ENCODE measurements at places on chromosomes 3 and 15.

DNA sequence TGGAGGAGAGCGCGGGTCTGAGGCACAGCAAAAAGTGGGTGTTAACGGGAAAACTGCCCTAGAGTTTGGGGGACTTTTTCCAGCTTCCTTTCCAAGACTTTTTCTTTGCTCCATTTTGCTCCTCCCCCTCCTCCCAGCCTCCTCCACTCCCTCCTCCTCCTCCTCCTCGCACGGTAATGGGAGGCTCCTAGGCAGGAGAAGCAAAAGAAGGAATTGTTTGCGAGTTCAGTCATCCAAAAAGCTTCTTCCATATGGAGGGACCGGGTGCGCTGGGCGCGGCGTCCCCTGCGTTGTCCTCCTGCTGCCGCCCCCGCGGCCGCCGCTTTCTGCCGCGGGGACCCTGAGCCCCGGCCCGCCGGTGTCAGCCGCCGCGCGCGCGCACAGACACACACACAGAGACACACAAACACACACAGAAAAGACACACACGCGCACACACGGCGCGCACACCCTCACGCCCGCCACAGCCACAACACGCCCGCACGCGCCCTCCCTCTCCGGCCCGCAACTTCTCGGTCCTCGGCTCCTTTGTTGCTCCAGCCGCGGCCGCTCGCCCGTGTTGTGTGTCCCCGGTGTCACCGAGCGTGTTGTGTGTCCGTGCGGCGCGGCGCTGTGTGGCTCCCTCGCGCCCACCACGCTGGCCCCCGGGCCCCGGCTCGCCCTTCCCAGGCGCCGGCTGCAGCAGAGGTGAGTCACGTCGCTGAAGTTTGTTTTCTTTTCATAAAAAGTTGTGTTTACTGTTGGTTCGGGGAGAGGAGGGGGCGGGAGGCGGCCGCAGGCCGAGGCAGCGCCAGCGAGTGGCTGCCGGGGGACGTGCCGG lies at the start of gene BOC:
Gene BOC (plus strand): TSS at position 228 of the 820 bp plus-strand sequence. CDS start 38,246 bp downstream, outside the sequence.
- DNase-seq = no peak

DNA sequence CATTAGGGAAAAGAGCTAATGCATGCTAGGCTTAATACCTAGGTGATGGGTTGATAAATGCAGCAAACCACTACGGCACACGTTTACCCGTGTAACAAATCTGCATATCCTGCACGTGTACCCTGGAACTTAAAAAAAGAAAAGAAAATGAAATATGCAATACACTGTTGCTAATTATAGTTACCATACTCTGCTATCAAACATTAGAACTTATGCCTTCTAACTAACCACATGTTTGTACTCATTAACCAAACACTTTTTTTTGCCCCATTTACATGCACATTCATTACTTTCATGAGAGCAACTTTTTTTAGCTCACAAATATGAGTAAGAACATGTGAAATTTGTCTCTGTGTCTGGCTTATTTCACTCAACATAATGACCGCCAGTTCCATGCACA lies 253.1 kb downstream of the CGGBP1 start:
- DNase-seq = no peak

DNA sequence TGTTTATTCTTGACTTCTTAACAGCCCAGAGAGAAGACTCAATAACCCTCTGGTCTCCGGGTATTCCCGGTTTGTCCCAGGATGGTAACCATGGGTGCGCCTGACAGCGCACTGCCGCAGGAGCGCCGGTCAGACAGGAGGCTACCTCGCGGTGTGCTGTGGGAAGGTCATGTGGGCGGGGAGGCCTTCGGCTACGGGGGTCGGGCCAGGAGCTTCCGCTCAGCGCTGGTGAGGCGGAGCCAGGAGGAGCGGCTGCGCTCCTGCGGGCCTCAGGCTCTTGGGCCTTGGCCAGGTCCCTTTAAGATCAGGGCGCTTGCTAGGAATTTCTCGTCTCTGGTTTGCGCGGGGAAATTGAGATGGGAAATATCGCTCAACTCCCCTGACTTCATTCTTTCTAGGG lies 182.3 kb upstream of the NDN start:
- DNase-seq = no peak

DNA sequence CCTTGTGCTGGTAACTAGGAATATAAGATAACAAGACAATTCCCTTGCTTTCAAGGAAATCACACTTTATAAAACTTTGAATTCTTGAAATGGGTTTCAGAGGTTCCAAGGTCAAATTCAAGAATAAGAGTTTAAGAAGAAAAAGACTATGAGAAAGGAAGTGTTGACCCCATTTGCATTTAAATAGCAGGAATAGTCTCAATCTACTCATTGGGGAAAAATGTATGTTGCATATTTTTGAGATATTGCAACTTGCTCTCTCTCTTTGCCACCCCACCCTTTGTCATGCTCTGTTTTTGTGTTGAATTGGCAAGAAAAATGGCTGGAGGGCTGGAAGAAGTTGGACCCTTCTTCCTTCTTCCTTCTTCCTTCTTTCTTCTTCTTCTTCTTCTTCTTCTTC lies 699.2 kb downstream of the TUSC7 start:
- no peak for DNase-seq

DNA sequence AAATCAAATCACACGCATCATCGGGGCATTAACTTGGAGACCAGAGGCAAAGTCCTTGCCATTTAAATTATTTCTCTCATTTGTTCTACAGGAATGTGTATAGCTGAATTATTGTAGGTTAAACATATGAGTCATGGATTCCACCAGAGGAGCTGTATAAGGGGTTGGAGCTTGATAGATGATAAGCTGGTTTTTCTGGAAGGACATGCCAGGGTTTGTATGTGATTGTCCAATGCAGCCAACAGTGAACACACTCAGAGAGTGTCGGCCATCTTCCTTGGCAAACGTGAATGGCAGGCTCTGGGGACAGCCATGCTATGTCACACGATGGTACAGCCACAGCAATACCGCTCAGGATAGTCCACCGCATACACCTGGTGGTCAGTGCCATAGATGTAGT lies 25.1 kb downstream of the SSUH2 start:
- no peak for DNase-seq

- DNase-seq = no peak
Measured at GRCh38 chr3:95088464-95088863, 1025.6 kb downstream of the NSUN3 start.
